ENCODE measurements at places on chromosomes 16 and 17.
A peak's percentile ranks its signal among the peaks of the same experiment; 100 is the strongest.

DNA sequence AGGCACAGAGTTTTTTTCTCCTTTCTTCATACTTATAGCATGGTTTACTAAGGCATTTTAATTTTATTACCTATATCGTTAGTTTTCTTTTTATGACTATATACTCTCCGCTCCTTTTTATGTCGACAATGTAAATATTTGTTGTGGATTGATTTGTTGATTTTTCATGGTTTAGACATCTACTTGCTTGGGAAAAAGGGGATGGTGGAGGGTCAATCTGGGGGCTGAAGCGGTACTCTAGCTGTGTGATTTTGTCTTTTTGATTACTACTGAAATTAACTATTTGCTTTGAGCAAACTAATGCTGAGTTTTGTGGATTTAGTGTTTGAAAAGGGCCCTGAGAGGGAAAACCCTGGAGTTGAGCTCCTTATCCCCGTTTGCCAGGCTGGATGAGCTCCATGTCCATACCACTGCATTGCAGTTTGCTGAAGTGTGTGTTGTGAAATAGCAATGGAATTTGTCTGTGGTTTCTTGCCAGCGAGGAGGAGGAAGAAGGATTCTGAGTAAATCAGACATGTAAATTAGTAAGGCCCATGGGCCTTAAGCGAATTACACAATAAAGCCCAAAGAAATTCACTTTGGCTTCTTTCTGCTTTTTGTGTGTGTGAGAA is 72.0 kb downstream of the FTO start:
- no peak for DNase-seq

- DNase-seq = peak; percentile 35
Measured at GRCh38 chr17:29291163-29291752, 2.7 kb downstream of the NUFIP2 start.

GRCh38 chr17:1752425-1753262 is 9.2 kb upstream of the SERPINF1 start:
- no peak for DNase-seq

- no peak for DNase-seq
Measured at GRCh38 chr17:56785405-56785804, 48.3 kb downstream of the C17orf67 start.

DNA sequence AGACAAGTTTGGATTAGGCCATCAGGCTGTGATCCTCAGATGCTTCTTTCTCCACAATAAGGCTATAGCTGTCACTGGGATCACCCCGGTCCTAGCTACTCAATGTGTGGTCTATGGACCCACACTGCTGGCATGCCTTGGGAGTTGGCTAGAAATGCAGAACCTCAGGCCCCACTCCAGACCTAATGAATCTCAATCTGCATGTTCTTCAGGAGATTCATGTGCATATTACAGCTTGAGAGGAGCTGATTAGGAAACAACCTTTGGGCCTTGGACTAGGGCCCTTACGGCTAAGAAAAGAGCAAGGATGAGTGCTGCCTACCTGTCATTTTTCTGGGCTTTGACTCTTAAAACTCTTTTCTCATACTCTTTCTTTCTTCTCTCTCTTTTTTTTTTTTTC is 7.5 kb downstream of the ADAT1 start:
- no peak for DNase-seq

Measured in GM12878 (cell line).